ENCODE measurements at places on chromosomes 5 and 9.

GRCh38 chr9:125522328-125522725 lies 184.7 kb downstream of the MAPKAP1 start:
- no peak for DNase-seq

DNA sequence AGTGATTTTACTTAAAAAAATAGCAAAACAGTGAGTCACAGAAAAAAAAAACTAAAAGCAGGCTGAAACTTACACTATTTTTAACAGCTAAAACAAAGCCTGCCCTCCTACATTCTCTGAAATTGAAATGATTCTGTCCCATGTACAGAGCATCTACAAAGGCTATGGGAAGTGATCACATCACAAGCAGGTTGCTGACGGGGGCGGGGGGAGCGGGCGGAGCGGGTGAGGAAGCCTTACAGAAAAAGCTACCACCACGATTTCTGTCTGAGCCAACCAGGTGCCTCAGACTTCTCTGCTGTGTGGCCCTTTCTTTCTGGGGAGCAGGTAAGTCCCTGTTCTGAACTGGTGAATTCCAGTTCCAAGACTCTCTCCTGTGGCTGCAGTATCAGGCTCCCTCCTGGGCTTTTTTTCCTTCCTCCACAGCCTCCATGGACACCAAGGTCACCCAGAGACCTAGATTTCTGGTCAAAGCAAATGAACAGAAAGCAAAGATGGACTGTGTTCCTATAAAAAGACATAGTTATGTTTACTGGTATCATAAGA lies 104.9 kb downstream of the ANKRD18B start:
- no peak for DNase-seq

GRCh38 chr9:72950875-72951442 lies 1.9 kb downstream of the ALDH1A1 start:
- DNase-seq, result no peak

DNA sequence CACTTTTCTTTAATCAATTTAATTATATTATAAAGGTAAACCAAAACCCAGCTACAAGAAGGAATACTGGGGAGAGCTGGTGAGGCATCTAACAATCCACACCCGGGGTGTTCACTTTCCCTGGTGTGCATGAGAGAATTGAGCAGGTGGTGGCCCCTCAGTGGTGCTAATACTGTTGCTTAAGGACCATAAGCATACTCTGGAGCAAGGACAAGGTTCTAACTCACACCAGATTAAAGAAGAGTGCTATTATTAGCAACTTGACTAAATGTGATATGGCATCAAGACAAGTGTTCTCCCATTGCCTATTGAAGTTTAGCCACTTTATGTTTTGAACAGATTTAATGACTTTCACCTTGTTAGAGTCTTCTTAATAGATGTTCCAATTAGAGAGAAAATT lies 8.8 kb downstream of the RGS7BP start:
- no peak for DNase-seq

GRCh38 chr5:94672746-94673145 lies 54.3 kb downstream of the SLF1 start:
- no peak for DNase-seq

DNA sequence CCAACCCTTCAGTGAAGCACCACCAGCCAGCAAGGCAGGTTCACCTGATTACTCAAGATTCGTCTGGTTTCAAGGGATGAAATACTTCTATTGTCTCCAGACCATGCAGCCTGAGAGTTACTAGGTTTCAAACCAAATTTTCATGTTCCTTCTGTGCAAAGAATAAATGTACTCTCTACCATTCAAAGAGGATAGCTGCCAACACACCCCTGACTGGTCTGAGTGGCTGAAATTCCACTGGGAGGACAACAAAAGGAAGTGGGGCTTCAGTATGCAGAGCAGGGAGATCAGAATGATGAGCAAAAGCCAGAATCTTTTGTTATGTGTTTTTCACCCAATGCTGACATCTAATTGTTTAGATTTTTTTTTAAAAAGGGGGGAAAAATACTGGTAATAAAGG lies 356.3 kb downstream of the BNC2 start:
- DNase-seq, result no peak

- peak; percentile 16 for DNase-seq
Observed at GRCh38 chr5:34657274-34657921, 1.3 kb downstream of the RAI14 start.

- DNase-seq, result no peak
Observed at GRCh38 chr9:80885894-80886293, 803.5 kb downstream of the TLE1 start.

GRCh38 chr9:129121483-129121882 lies 10.3 kb downstream of the PTPA start:
- no peak for DNase-seq

DNA sequence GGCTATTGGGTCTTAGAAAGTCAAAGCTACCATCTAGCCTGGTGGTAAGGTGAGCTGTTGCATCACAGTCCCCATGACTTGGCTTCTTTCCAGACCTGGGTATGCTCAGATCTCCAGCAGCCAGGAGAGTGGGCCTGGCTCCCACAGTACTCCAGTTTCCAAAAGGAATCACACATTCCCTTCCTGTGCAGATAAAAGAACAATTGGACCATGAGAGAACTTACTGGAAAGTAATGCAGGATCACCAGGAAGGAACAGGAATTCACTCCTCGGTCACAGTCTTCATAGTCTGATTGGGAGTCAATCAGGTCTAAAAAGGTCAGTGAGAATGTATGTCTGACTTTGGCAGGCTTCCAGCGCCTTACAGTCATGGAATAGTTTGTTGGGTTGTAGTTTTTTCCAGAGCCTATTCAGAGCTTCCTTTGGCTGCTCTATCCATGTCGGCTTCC lies 47.8 kb upstream of the CD180 start:
- DNase-seq, result no peak

DNA sequence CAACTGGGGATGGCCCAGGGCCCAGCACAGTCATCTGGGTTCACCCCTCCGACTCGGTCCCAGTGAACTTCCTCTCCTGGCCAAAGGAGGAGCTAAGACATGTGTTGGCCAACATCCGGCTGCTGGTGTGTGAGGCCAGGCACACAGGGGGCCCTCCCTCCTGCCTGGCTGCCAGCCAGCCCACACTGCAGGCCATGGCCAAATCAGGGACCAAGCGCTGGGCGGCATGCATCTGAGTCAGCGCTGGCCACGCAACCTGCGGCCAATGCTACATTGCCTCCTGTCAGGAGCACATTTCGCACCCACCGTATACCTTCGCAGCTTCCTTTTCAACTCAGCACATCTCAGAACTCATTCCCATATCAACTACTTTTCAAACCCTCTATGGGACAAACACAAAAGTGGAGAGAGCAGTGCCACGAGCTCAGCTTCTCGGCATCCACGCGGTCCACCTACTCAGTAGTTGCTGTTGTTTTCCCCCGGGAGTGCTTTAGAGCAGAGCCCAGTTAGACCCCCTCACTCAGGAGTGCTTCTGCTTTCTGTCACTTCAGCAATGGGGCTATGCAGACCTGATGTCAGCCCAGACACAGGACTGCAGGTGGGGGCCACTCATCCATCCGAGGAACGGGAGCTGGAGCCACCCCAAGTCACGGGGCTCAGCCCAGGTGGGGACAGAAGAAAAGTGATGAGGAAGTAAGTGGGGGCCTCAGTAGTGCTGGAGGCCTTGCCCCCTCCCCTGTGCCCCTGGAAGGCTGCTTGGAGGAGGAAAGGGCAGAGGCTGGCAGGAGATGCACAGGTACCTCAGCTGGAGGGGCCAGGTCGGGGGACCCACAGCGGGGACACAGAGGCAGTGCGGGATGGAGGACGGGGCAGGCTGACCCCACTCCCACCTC lies 13.9 kb downstream of the NINJ1 start:
- DNase-seq, result peak; percentile 86

GRCh38 chr5:159184858-159185381 lies 24.4 kb downstream of the RNF145 start:
- DNase-seq, result no peak

Measured in GM13977 (cell line).